Stimulated activated CD8-positive, alpha-beta memory T cell treated with anti-CD3 and anti-CD28 coated beads, Interleukin-4, amount 100 ng/mL, for 48 hours (primary cell): ENCODE measurements at places on chromosomes 12 and 14.

- DNase-seq = no peak
Measured at GRCh38 chr12:122841544-122842321, 6.5 kb downstream of the HIP1R start.

GRCh38 chr12:111192647-111193046, 176.2 kb downstream of the PHETA1 start:
- DNase-seq = no peak

DNA sequence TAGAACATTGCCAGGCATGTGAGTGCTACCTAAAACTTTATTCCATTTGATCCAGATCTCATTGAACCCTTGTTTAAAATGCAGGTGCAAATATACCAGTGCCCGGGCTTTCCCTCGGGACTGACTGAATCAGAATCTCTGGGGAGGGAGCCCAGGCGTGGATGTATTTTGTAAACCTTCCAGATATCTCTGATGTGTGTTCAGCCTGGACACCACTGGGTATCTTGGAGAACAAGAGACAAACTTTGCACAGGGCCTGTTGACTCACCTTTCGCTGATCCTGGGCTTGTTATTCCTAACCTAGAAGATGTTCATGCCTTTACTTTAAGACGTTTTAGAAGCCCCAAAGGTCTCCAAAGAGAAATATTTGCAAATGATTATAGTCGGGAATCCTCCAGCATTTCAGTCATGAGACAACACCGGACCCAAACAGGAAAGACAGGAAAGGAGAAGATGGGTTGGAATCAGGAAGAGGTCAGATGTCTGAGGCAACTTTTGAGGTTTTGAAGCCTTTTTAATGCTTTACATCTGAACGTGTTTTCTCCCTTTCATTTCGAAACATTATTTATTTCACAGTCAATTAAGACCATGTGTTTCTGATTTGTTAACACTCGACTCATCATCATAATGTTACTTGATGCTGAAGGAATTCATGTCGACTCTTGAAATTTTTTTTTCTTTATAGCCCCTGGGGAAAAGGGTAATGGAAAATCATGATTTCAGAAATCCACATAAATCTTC, 118.6 kb downstream of the PLXNC1 start:
- DNase-seq = no peak

DNA sequence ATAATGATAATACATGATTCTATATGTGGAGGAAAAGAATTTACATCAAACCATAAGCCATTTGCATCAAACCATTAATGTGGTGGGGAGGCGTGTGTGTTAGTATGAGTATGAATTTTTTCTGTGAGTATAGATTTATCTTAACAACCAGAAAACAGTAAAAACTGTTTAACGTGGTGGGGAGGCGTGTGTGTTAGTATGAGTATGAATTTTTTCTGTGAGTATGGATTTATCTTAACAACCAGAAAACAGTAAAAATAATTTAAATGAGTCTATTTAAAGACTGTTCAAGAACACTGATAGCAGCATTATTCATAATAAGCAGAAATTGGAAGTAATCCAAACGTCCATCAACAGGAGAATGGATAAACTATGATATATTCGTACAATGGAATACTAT, 9.1 kb upstream of the MSI1 start:
- no peak for DNase-seq

DNA sequence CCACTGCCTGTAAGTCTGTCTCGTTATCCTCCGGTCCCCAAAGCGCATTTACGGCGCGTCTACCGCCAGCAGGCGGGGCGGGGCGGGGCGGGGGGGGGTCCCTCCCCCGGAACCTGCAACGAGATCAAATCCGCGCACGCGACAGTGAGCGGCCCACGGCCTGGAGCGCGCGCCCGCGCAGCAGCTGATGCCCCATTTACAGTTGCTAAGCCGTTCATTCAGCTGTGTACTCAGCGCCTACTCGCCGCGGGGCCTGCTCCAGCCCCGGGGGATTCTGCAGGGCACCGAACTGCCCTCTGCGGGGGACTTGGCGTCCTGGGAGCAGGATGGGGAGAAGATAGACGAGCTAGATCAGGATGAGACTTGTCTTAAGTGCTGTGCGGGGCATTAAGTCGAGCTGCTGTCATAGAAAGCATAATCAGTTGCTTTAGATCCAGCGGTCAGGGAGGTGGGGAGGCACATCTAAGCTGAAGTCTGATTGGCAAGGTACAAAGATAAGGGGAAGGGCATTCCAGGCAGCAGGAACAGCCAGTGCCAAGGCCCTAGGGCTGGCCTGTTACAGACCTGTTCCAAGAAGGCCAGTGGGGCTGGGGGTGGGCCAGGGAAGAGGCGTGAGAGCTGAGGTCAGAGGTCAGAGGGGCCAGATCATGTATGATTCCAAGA, 1.4 kb upstream of the CCDC85C start:
- DNase-seq = peak; percentile 78

DNA sequence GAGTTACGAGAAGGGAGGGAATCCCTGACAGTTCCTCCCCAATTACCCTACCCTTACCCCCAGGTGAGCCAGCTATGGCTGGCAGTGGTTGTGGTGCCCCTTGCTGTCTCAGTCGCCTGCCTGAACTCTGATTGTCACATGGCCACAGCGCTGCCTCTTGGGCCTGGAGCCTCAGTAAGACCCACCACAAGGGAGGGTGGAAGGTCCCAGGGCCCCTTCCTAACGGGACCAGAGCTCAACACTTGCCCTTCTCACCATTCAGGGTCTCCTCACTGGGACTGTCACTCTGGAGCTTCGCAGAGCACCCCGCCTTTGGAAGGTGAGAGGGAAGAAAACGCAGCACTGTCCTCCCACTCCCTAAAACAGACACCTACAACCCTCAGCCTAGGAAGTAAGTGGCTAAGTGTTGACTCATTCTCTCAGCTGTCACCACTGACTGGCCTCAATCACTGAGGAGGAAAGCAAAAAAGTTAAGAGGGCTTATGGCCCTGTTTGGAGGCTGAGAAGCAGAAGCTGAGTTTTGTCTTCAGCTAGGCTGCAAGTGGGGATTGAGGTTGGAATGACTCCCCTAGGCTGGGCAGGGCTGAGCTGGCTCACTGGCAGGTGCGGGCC, 1.0 kb downstream of the TMEM253 start:
- no peak for DNase-seq

DNA sequence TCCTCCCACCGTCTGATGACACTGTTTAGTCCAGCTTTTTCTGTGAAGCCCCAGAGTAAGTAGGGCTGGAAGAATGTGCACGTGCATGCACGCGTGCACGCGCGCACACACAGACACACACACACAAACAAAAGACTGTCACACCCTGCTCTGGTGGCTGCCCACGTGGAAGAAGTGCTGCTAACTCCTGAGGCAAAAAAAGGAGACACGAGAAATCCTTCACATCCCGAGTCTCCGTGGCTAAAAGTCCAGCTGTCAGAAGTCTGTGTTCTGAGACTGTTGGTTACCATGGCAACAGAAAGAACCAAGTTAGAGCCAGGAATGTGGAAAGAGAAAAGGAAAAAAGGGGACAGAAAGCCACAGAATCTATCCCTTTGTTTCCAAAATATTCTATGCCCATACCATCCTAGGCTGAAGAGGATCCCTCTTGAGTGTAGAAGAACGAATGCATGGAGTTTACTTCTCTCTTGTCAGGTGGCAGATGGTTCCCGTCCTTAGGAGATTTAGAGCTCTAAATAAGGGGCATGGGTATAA, 1.6 kb upstream of the C12orf71 start:
- no peak for DNase-seq

DNA sequence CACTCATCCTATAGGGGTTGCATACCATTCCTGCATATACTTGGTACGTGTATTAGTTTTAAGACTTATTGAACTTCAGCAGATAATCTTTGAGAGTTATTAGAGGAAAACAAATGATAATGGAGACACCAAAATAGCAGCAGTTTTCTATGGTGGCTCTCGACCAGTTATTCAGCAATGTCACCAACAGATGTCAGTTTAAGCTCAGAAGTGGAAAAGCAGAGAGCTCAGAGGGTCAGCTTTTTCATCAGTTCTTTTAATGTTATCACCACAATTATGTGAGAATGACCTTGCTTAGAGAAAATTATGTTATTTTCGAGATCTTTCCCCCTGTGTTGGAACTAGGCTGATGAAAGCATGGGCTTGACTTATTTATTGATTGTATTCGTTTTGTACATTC, 32.0 kb downstream of the PTPN11 start:
- DNase-seq = no peak

DNA sequence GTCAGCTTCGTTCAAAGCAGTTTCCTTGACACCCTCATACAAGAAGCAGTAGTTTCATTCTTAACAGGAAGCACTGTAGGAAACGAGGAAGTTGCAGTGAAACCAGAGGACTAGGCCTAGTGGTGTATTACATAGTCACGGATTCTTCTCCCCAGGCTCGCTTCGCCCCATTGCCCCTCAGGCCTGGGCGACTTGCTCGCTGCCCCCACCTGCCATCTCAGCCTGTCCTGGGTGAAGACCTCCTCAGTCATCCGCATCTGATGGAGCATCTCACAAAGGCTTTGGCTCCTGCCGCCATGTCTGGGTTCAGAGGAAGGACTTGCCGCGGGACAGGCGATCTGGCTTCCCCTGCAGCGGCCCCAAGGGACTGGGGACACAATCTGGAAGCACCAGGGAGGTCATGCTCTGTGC, 93.5 kb downstream of the LMNTD1 start:
- DNase-seq = no peak

- peak; percentile 84 for DNase-seq
Measured at GRCh38 chr12:54220092-54220557, 31.3 kb upstream of the SMUG1 start.

- no peak for DNase-seq
Measured at GRCh38 chr12:57389033-57389432, 41.8 kb downstream of the R3HDM2 start.

DNA sequence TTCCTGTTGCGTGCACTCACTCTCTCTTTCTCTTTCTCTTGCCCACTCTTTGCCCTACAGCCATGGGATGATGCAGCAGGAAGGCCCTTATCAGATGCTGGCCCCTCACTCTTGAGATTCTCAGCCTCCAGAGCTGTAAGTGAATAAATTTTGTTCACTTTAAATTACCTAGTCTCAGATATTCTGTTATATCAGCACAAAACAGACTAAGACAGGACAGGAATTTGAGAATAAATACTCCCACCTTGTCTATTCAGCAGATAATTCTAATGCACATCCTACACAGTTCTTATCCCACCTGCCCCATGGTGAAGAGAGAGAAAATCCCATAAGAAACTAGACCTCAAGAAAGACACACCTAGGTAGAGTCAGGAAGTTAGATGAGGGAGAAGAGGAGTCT, 25.8 kb upstream of the G2E3 start:
- no peak for DNase-seq

GRCh38 chr12:56161690-56162351, 3.7 kb downstream of the MYL6 start:
- DNase-seq = no peak

DNA sequence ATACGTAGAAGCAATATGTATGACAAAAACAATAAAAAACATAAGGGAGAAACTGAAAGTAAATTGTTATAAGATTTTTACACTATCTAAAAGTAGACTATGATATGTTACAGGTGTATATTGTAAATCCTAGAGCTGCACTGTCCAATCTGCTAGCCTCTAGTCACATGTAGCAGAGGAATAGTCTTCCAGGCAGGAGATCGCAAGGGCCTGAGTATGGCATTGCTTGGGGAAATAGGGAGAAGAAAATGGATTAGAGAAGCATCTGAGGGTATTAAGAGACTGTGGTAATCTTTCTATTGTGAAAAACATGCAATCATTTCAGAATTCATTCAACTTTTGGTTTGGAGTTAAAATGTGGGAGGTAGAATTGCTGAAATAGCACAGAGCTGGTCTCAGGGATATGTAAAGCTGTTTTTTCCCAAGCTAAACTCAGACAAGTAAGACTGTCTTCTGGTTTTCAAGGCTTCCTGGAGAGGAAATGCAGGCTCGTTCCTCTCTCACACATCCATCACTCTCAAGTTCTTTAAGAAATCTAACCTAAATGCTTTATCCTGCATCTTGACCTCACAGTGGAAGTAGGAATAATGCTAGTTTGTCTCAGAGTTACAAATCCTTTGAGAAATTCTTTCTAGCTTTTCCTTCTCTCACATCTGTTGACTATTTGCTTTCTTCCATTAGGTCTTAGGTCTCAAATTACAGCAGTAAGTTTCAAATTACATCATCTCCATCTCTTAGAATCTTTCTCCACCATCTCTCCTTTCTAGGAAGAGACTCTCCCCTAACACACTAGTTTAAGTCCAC, 7.6 kb upstream of the CCDC184 start:
- DNase-seq = no peak

- DNase-seq = no peak
Measured at GRCh38 chr12:91307957-91308670, 125.5 kb upstream of the DCN start.

GRCh38 chr12:96241846-96242256, 47.7 kb downstream of the ELK3 start:
- DNase-seq = peak; percentile 63

- DNase-seq = no peak
Measured at GRCh38 chr14:74555476-74556050, 56.5 kb downstream of the LTBP2 start.

- no peak for DNase-seq
Measured at GRCh38 chr12:254039-254438, 8.6 kb downstream of the SLC6A13 start.

DNA sequence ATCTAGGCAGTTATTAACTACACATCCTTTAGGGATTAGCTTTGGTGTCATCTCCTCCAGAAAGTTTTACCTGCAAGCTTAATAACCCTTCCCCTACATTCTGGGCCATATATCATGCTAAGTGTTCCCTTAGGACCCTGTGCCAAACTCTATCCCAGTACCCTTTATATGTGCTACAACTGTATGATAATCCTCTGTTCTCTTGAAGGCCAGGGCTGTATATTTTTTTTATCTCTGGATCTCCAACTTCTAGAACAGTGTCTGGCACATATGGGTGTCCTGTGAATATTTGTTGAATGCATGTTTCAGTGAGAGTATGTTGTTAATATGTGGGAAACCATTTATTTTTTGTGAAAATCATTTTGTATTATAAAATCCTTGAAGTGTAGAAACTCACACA, 106.7 kb downstream of the PPM1A start:
- DNase-seq = no peak

GRCh38 chr14:54562334-54562733, 4.6 kb upstream of the SAMD4A start:
- DNase-seq = no peak

DNA sequence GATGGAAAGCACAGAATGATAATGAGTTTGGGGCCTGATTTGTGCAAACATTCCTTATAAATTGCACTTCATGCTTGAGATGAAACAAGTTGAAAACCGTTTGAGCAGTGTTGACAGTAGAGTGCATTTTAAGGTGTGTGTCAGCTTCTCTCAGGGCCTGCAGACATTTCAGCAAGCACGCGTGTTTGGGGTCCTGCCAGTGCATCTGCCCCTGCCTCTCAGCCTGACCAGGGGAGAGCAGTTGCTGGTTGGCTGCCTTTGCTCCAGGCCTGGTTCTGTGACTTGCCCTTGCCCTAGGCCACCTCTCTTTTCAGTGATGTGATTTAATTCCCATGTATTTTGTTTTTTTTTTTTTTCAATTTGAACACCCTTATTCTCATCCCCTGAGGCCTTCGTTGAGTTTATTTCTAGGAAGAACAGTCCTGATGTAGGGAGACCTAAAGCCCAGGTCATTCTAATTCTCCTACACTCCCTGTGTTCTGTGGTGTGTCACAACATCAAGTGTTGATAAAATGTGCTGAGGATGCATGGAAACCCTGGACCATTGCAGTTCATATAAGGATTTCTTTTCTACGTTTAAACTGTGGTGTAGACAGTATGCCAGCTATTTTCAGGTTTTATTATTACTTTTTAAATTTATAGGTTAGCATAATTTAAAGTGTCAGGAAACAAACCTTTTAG, 40.1 kb upstream of the AMN start:
- no peak for DNase-seq

- DNase-seq = no peak
Measured at GRCh38 chr12:24723759-24724158, 225.1 kb downstream of the BCAT1 start.
